Bronchial smooth muscle cell (primary cell): ENCODE measurements at places on chromosomes 7 and 10. TPM values are rescaled to one million over a fixed set of nuclear protein-coding genes. Genes with fewer than 3 reads are reported as not detected.

The MSS51 gene
- total RNA-seq = 1.1 and 1.4 TPM in 2 replicates

The LRRC4 gene
- 0.32 and 1.9 TPM in 2 replicates for total RNA-seq

The ATP6V0A4 gene
- not detected in 2 replicates for total RNA-seq

The CRYGN gene
- 0.26 and 0.47 TPM in 2 replicates for total RNA-seq

The ZSCAN25 gene
- total RNA-seq = 9.1 and 11.0 TPM in 2 replicates

The PDE1C gene
- 0.09 and 0.16 TPM in 2 replicates for total RNA-seq

The TUBAL3 gene
- total RNA-seq = not detected in 2 replicates

The NOM1 gene
- total RNA-seq = 9.6 and 10.6 TPM in 2 replicates

The SNCG gene
- total RNA-seq = 7.2 and 69.4 TPM in 2 replicates

The BAG3 gene
- total RNA-seq = 4.4 and 5.2 TPM in 2 replicates

The BMPER gene
- 7.4 and 11.5 TPM in 2 replicates for total RNA-seq
